Foreskin fibroblast (primary cell): ENCODE measurements at places on chromosomes 7 and 10.

DNA sequence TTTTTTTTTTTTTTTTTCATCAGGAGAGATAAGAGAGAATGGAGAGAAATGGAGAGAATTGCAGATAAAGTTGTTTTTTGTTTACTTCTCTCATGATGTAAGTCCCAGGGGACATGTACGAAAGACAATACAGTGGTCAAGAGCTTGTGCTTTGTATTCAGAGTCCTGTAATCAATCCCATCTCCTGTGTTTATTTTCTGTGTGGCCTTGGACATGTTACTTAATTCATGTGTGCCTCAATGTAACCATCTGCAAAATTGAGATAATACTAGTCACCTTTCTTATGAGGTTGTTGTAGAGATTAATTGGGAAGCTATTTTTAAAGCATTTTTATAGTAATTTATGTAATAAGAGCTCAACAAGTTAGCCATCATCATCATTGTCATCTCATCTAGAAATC, 117.5 kb downstream of the CDK14 start:
- no peak for DNase-seq

GRCh38 chr7:240887-241421, 48.6 kb downstream of the FAM20C start:
- DNase-seq = no peak

DNA sequence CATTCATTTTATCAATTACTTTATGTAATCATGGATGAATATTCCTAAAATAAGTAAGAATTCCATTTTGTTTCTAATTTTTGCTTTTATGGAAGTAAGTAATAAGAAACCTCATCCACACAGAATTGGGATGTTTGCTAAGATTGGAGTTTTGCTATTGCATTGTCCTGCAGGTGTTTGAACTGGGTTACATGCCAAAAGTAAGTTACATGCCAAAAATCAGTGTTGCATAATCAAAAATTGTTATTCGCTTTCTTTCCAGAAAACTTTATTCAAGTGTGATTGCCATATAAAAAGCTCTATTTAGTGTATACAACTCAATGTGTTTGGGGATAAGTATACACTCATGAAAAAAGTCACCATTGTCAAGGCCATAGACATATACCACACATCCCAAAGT, 346.7 kb upstream of the PLXDC2 start:
- DNase-seq = no peak

- no peak for DNase-seq
These were observed 52.5 kb upstream of the UNC5B start for GRCh38 chr10:71159892-71160291.

DNA sequence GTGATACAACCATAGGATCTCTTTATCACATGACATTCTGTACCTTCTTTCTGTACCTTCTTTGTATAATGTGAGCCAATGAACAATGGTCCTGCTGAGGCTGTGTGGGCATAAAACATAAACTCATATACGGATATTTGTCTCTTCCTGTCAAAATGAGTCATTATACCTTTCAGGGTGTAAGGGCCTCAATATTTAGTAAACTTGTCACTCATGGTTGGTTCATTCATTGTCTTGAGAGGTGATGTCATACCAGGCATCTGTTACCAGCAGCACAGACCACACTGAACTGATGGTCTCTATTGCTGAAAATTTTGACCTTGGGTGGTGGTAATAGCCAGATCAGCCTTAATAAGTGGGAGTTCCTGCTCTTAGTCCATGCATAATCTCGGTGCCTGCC, 287.6 kb upstream of the TPK1 start:
- no peak for DNase-seq

DNA sequence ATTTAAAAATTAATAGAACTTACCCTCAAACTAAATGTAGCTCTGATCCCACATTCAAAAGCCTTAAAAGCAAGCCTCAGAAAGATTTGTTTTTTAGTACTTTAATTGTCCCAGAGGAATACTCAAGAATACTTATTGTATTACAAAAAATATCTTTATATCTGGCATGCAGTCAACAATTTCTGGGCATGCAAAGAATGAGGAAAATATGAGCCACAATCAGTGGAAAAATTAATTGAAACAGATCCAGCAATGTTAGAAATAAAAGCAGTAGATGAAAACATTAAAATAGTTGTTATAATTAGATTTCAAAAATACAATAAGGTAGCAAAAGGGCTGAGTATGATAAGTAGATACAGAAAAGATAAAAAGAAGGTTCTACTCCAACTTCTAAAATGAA, 154.7 kb downstream of the PON1 start:
- DNase-seq = no peak

DNA sequence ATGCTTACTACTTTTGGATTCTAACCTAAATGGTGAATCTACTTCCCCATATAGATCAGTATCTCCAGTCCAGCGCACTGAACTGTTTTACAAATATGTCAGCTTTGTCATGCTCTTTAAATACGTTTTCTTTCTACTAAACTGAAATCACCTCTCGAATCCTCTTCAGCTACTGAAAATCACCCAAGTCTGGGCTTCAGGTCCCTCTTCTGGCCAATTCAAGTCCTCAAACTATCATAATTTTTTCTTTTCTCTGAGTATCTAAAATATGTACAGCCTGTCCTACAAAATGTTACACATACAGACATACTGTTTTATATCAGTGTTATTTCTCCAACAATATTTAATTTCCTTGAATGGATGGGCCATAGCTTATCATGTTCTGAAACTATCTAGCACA, 84.2 kb downstream of the CACNA2D1 start:
- DNase-seq = no peak

- DNase-seq = no peak
These were observed 139.8 kb downstream of the GRID1 start for GRCh38 chr10:86226781-86227201.

DNA sequence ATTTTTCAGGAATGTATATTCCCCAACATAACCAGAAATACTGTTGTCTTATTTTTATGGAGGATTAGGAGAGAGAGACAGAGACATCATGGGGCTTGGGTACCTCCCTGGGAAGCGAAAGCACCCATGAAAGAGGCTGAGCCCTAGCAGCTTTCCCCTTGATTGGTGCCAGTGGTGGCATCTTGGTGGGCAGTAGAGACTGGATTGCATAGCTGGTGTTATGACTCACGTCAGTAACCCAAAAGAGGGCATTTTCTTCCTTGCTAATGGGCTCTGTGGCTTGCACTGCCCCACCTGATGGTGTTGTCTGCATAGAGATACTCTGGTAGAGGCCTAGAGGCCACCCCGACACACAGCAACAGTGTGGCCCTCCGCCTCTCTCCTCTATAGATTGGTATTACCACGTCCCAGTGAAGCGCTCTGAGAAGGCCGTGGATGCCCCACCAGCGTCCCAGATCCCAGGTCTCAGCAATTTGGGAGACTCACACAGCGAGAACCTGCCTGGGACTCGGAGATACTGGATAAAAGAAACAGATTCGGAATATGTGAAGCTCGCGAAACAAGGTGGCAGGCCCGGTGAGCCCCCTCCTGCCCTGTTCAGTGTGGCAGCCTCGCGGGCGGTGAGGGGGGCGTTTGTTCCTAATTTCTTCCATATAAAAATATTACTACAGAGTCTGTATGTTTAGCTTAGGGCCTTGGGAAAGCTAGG, 5.8 kb downstream of the C7orf57 start:
- DNase-seq = no peak

DNA sequence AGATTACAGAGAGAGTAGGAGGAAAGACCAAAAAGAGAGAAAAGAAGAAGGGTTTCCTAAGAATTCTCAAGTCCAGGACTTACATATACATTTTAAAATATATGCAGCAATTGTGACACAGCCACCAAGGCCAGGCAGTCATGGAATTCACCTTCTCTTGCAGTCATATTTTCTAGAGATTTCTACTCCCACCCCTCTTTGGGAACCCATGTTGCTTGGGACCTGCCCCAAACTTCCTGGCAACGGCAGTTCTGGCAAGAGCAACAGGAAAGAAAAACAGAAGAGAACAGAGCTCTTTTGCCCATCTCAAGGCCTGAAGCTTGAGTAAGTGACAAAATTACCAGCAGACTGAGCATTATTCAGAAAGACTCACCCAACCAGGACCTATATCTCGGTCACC, 128.3 kb upstream of the ASAH2 start:
- DNase-seq = no peak

DNA sequence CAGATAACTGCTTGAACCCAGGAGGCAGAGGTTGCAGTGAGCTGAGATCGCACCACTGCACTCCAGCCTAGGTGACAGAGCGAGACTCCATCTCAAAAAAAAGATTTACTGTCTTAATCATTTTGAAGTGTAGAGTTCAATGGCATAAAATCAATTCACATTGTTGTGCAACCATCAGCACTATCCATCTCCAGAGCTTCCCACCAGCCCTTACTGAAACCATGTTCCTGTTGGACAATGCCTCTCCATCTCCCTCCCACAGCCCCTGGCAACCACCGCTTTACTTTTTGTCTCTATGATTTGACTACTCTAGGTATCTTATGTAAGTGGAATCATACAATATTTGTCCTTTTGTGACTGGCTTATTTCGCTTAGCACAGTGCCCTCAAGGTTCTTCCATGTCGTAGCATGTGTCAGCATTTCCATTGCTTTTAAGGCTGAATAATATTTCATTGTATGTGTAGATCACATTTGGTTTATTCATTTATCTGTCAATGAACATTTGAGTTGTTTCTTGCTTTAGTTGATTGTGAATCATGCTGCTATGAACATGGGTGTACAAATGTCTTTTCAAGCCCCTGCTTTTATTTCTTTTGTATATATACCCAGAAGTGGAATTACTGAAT, 33.1 kb downstream of the NACAD start:
- DNase-seq = no peak

DNA sequence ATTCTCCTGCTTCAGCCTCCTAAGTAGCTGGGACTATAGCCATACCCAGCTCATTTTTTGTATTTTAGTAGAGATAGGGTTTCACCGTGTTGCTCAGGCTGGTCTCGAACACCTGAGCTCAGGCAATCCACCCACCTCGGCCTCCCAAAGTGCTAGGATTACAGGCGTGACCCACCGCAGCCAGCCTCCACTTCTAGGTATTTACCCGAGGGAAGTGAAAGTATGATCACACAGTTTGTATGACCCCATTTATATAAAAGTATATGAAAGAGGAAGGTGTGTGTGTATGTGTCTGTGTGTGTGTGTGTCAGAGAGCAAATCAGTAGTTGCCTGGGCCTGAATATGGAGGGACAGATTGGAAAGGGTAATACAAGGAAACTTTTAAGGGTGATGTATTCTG, 2.0 kb upstream of the PURB start:
- no peak for DNase-seq

DNA sequence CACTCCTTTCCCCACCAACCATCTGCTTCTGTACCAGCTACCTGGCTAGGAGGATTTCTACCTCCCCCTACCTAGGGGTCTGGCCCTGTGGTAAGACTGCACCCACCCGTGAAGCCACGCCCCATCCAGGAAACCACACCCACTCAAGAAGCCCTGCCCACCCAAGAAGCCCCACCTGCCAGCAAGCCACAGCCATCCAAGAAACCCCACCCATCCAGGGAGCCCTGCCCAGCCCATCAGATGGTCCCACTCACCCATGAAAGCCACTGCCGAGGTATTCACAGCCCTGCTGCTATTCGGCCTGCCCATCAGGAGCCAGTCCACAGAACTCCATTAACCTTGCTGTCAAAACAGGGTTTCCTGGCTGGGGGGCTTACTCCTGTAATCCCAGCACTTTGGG, 15.6 kb upstream of the MUC3A start:
- DNase-seq = no peak

DNA sequence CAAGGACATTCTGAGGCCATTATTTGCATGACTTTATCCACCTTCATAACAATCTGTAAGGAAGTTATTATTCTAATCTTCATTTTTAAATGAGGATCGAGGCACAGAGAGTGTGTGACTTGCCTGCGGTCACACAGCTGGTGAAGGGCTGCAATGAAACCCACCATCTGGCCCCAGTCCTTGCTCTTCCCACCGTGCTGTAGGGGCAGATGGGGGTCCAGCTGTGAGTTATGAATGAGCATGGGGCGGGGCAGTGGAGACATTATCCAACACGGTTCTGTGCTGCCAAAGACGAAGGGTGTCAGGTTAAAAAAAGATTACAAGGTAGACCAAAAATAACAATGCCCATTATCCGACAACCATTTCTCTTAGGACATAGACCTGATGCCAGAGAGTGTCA, 417.5 kb upstream of the MGMT start:
- no peak for DNase-seq

DNA sequence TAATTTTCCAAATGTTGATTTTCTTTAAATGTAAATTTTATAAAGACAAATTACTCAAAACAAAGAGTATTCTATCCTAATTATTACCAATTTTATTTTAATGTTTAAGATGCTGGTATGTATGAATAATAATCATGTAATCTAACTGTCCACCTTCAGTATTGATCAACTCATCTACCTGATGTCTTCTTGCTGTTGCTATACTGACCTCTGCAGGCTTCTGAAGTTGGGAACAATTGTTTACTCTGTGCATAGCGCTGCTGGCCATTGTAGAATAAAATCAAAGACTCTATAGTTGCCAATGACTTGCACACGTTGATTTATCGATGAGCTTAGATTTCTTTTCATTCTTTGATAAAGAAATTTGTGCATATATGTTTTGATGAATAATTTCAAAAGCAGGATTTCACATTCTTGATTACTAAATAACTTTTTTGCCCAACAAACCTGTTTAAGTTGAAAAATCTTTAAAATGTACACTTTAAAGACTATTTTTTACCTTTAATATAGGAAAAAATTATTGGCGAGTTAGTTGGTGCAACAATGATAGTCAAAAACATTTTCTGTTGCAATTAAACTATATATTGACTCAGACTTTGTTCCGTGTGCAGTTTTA, 282.3 kb downstream of the TFEC start:
- peak; percentile 56 for DNase-seq

GRCh38 chr7:54944179-54944578, 74.6 kb upstream of the EGFR start:
- peak; percentile 33 for DNase-seq
